Mesothelial cell of epicardium (in vitro differentiated cells): ENCODE measurements at places on chromosomes 4 and X.

- no peak for DNase-seq
These were observed 16.7 kb downstream of the ATP1B4 start for GRCh38 chrX:120378570-120378969.

- no peak for DNase-seq
These were observed 299.5 kb downstream of the MAPK10 start for GRCh38 chr4:86060341-86060740.

DNA sequence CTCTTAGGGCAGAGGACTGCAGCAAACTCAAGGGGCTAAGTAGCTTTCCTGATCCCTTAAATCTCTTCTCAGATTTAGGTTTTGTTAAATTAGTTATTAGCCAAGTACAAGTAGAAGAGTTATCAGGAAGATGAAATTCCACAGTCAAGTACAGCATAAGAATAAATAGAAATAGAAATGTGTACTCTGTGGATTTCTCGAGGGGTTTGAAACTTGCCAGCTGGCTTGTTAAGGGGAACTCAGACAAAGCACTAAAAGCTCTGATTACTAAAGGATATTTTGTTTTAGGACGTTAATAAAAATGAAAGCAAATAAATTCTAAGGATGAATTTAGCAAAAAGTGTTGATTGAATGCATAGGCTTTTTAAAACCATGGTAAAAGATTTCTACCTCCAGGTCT, 654.6 kb downstream of the RAPGEF2 start:
- no peak for DNase-seq

DNA sequence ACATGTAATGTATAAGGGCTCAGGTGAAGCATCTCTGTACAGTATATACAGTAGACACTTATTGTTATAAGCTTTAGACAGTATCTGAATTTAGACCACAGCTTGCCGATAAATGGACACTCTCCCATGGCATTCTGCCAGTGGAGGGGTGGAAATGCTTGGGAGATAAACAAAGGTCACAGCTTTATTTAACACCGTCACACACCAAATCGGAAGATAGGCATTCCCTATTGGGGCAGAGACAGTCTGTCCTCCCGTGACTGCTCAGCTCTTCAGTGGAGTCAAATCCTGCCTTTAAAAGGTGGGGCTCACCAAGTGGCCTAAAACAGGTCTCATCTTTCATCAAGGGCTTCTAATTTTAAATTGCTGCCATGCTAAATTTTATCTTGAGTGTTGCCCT, 178.8 kb downstream of the CAMK2D start:
- DNase-seq: no peak

GRCh38 chr4:77264826-77265225, 107.8 kb downstream of the CCNG2 start:
- DNase-seq: no peak

GRCh38 chrX:104166735-104167436, 633 bp downstream of the FAM199X start:
- DNase-seq: no peak

DNA sequence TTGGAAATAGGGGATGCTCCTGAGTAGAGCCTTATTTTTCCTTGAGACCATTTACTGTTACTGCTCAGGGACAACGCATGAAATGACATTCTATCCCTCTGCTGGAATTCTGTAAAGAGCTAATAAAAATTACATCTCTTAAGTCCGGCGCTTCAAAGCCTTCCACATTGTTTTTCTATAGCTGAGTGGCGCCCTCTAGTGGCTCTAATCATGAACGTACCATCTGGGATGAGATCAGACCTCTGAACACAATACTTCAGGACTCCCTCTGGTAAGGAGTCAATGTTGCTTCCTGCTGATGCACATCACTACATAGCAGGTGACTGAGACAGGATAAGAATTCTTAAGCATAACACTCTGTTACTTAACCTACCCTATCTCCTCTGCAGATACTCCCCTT, 6.0 kb downstream of the HMGN5 start:
- DNase-seq: peak; percentile 47

DNA sequence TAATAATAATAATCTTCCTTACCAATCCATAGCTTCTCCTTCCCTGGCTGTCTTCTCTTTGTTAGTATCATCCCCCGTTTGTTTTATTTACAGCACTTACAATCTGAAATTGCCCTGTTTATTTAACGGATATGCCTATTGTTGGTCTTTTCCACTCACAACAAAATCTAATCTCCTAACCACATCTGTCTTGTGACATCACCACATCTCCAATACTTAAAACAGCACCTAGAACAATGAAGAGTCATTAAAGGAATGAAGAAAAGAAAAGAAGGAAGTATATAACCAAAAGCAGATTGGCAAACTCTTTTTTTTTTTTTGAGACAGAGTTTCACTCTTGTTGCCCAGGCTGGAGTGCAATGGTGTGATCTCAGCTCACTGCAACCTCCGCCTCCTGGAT, 38.7 kb upstream of the JADE1 start:
- DNase-seq: no peak

DNA sequence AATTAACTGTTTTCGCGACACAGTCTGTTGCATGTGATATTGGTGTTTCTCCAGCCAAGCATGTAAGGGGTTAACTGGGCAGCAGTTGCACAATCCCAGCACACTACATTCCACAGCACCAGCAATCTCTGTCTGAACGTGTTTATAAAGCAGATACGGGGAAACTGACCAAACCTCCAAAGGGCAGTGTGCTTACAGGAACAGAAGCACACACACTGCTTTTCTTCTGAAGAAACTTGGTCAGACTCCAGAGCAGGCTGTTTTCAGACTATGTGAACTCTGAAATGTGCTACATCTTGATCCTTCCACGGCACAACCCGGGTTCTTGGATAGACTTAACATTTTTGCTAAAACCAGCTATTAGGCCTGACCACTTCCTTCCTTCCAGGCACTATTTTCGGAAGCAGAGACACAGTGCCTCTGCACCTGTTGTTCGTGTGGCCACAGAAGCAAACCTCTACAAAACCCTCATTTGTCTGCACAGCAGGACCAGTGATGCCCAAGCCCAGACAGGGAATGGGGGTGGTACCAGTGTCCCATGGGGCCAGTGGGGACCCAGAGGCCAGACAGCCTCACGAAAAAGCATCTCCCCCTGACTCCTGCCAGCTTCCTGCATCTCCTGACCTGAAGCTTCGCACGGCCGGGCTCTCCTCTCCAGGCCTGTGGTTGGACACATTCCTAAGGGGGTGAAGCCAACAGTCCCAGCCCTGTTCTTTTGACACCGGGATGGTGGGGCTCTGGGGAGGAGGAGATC, 90.1 kb downstream of the IRF2 start:
- DNase-seq: no peak
